ENCODE measurements at places on chromosomes 6 and 20. TPM values are rescaled to one million over a fixed set of nuclear protein-coding genes. Genes with fewer than 3 reads are reported as not detected.

DNA sequence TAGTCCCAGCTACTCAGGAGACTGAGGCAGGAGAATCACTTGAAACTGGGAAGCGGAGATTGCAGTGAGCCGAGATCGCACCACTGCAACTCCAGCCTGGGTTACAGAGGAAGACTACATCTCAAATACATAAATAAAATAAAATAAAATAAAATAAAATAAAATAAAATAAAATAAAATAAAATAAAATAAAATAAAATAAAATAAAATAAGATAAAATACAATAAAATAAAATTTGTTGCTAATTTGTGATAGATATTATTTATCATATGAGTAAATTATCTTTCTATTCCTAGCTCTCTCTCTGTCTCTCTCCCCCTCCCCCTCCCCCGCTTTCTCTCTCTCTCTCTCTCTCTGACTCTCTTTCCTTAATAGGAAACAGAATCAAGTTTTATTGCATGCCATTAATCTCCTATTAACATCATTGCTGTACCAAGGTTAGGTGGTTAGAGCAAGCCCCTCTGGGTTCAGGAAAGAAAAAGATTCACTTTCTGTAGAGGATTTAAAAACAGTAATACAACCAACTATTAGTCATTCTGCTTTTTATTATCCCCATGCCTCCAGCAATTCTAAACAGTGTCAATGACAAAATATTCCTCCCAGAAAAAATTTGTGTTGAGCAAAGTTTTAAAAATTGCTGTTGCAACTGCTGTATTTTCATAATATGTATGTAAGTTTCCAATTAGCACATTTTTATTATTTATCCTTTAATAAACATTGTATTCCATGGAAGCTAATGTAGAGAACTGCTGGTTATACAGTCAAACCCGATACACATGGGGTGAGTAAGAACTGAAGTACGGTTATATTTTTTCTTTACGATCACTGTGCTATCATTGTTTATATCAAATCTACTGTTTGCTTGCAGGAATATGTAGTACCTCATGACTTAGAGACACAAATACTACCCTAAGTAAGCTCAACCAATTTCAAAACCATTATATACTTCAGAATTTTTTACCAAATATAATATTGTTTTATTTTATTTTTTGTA, 22.1 kb downstream of the BMP5 start:
- no peak for DNase-seq

DNA sequence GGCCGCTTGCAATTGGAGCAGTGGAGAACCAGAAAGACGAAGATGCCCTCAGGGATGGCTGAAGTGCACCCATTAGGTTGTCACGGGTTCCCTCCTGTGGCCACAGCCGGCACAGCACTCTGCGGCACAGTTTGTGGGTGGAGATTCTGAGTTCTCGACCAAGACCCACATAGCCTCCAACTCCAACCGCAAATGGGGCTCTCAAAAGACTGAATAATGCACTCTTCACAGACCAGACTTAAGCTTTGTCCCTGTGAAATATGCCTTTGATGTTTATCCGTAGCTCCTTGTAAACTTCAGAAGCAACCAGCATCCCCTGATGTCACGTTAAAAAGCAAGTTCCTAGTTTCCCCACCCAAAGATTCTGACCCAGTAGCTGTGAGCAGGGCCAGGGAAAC, 934 bp upstream of the CST9 start:
- peak; percentile 89 for DNase-seq

GRCh38 chr20:3229798-3230197, 9.2 kb downstream of the SLC4A11 start:
- DNase-seq, result no peak

DNA sequence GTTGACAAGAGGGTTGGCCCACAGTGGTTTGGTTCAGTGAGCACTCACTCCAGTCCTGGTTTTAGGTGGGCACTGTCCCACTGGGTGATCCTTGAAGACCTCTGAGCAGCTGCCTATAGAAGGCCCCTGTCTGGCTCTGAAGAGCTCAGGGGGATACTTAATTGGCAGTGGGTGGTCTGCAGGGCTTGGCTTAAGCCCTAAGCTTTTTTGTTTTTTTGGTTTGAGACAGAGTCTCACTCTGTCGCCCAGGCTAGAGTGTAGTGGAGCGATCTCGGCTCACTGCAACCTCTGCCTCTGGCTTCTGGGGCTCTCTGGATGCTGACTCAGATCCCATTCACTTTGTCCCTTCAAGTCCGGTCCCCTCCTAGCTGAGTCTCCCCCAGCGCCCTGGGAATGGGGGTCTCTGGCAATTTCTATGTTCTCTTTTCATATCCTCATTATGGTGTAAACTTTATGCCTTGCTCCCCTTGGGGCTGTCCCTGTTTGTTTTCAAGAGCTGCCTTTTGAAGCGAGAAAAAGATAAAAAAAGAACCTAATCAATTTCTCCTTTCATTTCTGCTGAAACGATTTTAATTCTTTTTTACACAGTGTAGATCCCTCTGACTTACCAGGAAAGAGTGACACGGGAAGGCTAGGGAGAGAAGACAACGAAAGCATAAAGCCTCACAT, 12.2 kb upstream of the KCNG1 start:
- DNase-seq, result no peak

DNA sequence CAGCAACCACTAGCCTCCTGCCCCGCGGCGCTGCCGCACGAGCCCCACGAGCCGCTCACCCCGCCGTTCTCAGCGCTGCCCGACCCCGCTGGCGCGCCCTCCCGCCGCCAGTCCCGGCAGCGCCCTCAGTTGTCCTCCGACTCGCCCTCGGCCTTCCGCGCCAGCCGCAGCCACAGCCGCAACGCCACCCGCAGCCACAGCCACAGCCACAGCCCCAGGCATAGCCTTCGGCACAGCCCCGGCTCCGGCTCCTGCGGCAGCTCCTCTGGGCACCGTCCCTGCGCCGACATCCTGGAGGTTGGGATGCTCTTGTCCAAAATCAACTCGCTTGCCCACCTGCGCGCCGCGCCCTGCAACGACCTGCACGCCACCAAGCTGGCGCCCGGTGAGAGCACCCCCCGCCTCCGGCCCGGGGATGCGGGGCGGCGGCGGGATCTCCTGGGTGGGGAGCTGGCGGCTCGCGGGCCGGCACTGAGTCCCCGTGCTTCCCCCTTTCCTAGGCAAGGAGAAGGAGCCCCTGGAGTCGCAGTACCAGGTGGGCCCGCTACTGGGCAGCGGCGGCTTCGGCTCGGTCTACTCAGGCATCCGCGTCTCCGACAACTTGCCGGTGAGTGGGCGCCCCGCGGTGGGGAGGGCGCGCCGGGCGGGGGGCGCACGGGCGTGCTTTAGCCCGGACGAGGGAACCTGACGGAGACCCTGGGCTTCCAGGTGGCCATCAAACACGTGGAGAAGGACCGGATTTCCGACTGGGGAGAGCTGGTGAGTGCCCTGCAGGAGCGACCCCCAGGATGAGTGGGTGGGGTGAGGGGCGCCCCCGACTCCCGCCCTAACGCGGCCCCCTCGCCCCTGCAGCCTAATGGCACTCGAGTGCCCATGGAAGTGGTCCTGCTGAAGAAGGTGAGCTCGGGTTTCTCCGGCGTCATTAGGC, 585 bp downstream of the PIM1 start:
- DNase-seq, result peak; percentile 88

DNA sequence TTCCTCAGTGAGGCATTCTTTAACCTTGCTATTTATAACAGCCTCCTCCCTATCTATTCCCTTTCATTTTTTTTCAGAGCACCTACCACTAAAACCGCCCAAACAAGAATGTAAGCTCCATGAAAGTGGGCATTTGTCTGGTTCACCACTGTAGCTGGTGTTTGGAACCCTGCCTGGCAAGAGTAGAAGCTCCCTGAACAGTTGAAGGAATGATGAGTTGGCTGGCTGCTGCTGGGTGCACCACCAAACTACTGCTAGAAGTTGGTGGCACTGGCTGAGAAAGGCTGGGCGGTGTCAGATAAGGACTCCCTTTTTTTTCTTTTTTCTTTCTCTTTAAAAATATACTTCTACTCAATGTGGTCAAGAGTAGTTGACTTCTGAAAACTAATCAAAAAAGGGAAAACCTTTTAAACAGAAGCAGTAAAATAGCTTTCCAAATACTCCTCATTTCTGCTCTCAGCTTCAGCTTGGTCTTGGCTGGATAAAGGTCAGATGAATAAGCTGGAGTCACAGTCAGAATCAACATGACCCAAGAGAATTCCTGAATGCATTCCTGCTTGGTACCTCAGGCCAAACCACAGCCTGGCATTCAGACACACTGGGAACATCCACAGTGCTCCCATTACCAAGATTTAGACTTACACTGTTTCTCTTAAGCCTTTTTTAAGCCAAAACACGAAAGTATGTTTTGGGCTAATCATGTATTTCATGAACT, 38.0 kb downstream of the RTN4IP1 start:
- no peak for DNase-seq

GRCh38 chr6:129672341-129672682, 37.7 kb downstream of the ARHGAP18 start:
- DNase-seq, result no peak

DNA sequence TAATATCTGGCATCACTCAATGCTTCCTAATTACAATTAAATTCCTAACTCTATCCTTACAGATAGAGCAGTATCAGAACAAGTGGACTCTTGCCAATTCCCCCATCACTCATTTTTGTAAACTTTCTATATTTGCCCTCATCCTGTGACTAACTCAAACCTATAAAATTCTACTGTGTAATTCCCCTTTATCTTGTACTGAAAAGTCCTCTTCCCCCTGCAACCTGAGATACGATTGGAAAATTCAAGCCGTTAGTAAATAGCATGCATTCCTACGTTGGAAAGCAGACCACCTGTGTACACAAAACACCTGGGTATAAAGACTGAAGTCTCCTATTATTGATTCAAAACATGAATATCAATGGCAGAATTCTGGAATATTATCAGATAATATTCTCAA, 70.4 kb upstream of the KCNQ5 start:
- no peak for DNase-seq

- no peak for DNase-seq
Observed at GRCh38 chr6:11426571-11426970, 111.0 kb upstream of the TMEM170B start.

- DNase-seq, result no peak
Observed at GRCh38 chr6:135853227-135853626, 1.7 kb downstream of the PDE7B start.

DNA sequence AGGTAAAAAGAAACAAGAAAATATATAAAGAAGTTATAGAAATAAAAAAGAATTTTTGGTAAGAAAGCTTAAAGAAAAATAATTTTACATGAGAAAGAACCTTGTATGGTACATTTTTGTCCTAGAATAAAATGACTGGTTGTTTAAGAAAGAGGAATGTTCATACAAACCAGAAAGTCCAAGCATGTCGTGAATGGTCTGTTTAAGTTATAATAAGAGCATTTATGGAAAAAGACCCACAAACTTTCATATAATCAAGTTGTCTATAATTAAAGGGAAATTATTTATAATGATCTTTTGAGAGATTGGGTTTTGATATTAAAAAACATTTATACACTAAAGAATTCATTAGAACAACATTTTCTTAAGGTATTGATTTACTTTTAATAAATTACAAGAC, 27.8 kb upstream of the FAM110A start:
- no peak for DNase-seq

DNA sequence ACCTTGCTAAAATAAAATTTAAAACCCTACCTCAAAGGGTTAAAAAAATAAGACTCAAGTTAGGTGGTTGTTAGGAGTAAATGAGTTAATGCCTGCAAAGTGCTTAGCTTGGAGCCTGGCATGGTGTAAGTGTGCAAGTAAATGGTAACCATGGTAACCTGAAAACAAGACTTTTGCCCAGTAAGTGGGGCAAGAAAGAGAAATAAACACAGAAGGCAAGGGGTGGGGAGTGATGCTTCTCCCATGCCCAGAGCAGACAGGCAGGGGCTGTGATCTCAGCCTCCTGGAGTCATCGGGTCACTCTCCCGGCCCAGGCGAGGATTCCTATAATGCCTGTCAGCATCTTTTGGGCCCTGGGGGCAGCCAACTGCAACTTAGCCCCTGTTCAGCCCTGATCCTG, 59.2 kb upstream of the SLC32A1 start:
- DNase-seq, result no peak

- DNase-seq, result no peak
Observed at GRCh38 chr20:50380697-50381040, 129.5 kb upstream of the PTPN1 start.

DNA sequence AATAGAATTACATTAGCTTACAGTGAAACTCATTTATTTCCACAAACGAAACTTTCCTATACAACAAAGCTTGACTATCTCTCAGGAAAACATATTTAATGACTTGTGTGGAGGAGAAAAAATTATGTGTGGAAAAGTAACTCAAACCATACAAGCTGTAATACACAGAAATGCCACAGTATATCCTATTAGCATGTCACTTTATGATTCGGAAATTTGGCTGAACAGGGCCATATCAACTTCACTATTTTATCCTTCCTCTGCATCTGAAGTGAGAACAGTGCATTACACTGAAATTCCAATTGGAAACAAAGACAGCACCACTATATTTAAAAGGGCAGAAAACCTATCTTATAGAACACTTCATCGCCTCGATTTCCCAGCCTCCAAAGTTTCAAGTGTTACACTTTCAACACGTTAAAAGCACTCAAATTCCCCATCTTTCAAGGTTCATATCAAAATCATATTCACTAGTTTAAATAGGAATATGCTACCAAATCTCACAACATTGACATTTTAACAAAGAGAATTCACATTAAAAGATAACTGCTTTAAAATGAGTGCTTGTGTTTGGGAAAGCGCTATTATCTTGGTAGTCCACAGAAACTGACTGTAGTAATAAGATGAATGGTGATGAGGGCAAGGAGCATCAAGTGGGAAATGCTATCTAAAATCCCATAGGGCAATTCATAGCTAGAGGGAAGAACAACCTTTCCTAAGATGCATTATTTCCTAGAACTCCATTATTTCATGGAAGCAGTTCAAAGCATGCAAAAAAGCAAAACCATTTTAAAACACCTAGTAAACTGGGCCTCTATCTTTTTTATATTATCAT, 1.8 kb downstream of the REV3L start:
- DNase-seq, result no peak

- no peak for DNase-seq
Observed at GRCh38 chr6:89032599-89032998, 48.0 kb upstream of the PNRC1 start.

GRCh38 chr20:57581202-57582028, 20.5 kb downstream of the PCK1 start:
- DNase-seq, result no peak

DNA sequence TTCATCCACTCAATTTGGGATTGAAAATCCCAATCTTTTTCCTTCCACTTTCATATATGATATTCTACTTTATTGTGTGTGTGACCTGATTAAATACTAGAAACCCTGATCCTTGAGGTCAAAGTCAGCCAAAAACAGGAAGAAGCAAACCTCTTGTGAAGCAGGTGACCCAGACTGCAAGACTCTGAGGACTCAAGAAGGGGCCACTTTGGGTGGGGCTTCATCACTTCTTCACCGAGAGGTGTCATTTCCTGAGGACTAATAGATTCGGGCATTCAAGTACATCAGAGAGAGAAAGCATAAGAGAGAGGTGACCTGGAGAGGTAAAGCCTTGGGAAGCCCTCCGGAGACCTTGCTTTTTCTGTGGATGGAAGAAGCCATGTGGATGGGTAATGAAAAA, 129.0 kb downstream of the CFAP61 start:
- no peak for DNase-seq

The COL12A1 gene
- total RNA-seq, result 149 TPM

The FHL5 gene
- 5.7 TPM for total RNA-seq

The SLC4A11 gene
- 0.36 TPM for total RNA-seq

The FRMD1 gene
- total RNA-seq, result 0.83 TPM

The OPRM1 gene
- total RNA-seq, result 0.49 TPM

The NKAPL gene
- 4.8 TPM for total RNA-seq

The SLC12A5 gene
- total RNA-seq, result not detected

The POU5F1 gene
- total RNA-seq, result 0.16 TPM

The CDH4 gene
- total RNA-seq, result not detected

The MTRF1L gene
- total RNA-seq, result 25.3 TPM

The RNF217 gene
- total RNA-seq, result 35.7 TPM

The MOCS1 gene
- 11.9 TPM for total RNA-seq

The SLC22A16 gene
- 0.14 TPM for total RNA-seq

The HAO1 gene
- not detected for total RNA-seq

The RBM24 gene
- total RNA-seq, result 8.3 TPM

Measured in sigmoid colon (tissue), 7 donors.